ENCODE measurements at places on chromosomes 3 and 15.

DNA sequence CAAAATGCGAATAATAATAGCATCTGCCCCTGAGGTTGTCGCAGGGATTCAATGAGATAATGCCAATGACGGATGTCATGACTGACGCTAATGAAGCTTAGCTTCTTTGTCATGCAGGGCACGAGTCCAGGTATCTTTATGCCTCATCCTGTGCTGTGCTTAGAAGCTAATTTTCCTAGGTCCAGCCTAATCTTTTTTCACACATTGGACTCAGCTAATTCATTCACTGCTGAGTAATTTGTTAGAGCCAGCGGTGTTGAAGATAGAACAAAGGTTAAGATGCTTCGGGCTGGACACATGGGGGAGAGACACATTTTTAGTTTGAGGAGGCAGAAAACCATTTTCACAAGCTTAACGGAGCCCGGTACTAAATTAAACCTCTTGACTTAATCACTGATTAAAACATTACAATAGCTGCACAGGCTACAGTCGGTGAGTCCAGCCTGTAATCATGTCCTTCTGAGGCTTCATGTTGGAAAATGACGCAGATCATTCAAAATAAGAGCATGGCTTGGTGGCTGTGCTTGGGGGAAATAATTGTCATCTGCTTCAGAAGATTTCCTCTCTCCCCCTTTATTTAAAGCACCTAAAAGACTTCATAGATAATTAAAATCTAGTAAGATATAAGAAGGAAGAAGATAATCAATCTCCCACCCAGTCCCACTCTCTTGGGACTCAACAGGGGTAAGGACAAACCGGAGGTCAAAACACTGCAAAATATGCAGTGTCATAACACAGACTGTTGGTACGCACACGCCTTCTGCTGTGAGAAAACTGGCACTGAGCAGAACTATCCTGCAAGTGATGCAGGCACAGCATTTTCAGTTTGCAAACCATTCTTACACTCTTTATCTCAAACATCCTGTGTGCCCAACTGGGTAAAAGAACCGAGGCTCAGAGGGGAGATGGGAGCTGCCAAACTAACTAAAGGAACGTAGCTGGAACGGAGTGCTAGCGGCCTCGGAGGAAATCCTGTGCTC, 3.3 kb upstream of the CCDC174 start:
- peak; percentile 18 for DNase-seq

DNA sequence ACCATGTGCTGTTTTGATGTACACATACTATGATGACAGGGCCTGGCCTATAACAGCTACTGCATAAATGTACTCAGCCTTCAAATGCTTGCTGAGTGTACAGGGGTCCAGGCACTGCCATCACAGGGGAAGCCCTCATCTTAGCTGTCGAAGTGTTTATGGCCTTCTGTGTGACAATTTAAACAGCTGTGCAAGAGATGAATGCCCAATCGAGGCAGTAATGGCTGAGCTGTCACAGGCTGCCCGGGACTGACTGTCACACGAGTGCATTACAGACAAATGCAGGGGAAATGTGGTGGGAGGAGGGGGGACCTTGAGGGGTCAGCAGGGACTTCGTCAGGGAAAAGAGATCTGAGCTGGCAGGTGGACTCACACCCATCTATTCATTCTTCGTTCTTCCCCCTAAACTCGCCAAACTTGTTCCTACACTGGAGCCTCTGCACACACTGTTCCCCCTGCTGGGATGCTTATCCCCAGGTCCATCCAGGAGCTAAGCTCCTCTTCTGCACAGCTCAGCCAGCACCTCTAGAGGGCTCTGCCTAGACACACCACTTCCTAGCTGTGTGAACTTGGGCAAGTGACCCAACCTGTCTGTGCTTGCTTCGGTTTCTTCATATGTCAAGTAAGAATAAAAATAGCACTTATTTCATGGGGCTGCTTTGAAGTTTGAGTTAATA, 156.2 kb upstream of the IQSEC1 start:
- DNase-seq: peak; percentile 53

DNA sequence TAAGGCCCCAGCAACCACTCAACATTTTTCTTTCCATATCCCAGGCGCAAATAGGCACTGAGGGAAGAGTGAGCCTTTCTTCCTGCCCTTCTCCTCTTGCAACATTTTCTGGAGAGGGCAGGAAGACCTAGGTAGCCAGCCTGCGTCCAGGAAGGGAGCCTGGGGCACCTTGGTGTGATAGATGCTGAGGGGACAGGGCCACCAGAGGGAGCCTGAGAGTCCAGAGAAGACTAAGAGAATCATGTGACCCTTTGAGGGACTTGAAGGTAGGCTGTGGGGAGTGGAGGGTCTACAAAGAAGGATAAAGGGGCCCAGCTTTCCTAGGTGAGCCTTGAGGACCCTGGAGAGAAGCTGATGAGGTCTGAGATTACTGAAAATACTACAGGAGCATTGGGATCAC, 346.6 kb downstream of the CNTN6 start:
- DNase-seq: peak; percentile 7

DNA sequence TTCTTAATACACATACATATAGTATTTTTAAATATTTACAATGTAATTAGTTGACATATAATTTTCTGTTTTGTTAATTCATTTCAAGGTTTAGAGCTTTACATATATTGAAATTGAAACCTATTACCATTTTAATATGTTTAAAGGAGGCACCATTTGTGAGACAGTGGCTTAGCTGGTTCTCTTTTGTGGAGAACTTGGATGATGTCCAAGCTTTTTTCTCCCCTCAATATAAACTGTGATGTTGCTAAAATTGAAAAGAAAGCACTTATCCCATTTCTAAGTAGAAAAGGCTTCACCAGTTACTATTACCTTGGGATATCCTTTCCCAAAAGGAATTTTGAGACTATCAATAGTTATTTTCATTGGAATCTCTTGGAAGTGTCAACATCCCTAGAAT, 707.2 kb downstream of the NTRK3 start:
- no peak for DNase-seq

- DNase-seq: no peak
Observed at GRCh38 chr15:71431343-71432336, 316.4 kb downstream of the THSD4 start.

- DNase-seq: no peak
Observed at GRCh38 chr3:98972155-98972554, 70.7 kb upstream of the DCBLD2 start.

DNA sequence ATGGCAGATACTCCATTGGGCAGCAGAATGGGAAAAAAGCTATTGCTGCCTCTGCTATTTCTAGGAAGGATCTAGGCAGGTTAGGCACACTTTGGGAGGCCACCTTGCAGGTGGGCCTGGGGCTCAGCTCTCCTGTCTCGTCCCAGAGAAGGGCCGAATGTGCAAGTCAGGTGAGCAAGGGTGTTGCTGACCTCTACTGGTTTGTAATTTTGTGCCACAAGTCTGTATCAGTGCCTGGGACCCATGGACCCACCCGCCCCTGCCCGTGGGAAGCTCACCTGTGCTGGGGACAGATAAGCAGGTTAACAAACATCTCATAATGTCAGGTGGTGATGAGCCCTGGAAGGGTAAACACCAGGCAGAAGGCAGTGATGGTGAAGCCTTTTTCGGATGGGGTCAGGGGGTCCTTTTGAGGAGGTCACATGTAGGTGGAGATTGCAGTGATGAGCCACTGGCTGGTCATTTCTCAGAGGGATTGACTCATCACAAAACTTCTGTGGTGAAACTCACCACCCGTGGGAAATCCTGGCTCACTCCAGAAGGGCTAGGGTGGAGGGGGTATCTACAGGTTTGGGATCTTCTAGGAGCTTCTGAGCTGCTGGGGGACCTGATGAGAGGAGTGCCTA, 161.3 kb downstream of the KLF13 start:
- DNase-seq: peak; percentile 29

- DNase-seq: no peak
Observed at GRCh38 chr3:117433427-117433826, 723.8 kb downstream of the TUSC7 start.

DNA sequence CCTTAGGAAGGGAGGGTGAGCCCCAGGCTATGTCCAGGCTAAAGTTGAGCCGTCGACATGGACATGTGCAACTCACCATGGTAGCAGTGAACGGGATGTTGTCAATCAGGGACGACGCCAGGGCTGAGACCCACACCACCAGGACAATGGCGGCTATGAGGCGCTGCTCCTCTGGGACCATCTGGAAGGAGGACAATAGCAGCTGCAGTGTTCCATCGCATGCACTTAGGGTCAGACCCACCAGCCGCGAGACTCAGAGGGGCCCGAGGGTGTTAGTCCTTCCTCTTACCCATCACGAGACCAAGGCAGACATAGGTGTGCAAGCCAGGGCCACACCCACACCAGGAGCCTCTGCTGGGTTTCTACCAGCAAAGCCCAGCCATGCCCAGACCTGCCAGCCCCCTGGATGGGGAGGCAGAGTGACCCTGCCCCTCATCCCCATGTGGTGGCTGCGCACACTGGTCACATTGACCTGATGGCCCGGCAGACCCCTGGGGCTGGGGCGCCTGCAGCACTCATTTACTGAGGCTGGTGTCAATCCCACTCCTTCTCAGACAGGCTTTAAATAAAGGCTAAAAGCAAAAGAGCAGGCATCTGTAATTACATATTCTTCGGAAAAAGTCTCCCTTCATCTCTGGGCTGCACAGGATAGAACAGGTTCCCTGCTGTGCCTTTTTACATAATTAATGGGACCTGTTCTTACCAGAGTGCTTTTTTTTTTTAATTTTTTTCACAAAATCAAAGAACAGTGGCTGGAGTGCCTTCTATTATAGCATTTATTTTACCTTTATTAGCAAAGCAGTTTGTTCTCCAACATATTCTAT, 227.8 kb downstream of the OCA2 start:
- no peak for DNase-seq

DNA sequence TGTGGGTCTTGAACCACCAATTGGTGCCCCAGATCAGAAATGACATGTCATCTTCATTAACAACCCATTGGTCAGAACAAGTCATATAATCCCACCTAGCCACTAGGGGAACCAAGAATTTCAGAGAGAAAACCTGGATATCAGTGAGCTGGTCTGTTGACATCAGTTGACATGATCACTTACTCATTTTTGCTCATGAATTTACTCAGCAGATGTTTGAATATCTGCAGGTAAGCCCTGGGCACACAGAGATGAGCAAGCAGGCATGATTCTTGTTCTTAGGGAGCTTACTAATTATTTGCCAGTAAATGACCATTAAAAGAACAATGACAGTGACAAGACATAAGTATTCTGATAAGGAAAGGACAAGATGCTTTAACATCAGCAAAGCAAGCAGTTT, 64.3 kb upstream of the PLCL2 start:
- no peak for DNase-seq

DNA sequence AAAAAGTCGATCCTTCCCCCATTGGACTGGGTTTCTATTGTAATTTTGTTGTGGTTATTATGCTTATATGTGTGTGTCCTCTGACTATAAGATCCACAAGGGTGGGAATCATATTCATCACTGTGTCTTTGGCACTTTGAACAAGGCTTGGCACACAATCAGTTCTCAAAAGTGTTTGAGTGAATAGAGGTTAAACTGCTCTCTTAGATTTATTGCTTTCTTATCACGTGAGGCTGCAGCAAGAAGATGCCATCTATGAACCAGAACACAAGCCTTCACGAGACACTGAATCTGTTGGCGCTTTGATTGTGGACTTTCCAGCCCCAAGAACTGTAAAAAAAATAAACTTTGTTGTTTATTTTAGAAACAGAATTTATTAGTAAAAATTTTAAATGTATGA, 295.0 kb upstream of the MDFIC2 start:
- DNase-seq: no peak
